ENCODE measurements at places on chromosomes 1 and 21. TPM values are rescaled to one million over a fixed set of nuclear protein-coding genes. Genes with fewer than 3 reads are reported as not detected.

Gene NEK2
- 1.9 TPM for total RNA-seq

Gene FAM177B
- total RNA-seq = not detected

Gene ETV3L
- not detected for total RNA-seq

Gene GBP5
- 1.3 TPM for total RNA-seq

Gene SLC44A3
- total RNA-seq = 1.2 TPM

Gene ERG
- total RNA-seq = 4.1 TPM

Gene FCGR1A
- 0.55 TPM for total RNA-seq

Gene CHI3L1
- not detected for total RNA-seq

Gene HUNK
- 1.9 TPM for total RNA-seq

Gene HYI
- total RNA-seq = 65.8 TPM

DNA sequence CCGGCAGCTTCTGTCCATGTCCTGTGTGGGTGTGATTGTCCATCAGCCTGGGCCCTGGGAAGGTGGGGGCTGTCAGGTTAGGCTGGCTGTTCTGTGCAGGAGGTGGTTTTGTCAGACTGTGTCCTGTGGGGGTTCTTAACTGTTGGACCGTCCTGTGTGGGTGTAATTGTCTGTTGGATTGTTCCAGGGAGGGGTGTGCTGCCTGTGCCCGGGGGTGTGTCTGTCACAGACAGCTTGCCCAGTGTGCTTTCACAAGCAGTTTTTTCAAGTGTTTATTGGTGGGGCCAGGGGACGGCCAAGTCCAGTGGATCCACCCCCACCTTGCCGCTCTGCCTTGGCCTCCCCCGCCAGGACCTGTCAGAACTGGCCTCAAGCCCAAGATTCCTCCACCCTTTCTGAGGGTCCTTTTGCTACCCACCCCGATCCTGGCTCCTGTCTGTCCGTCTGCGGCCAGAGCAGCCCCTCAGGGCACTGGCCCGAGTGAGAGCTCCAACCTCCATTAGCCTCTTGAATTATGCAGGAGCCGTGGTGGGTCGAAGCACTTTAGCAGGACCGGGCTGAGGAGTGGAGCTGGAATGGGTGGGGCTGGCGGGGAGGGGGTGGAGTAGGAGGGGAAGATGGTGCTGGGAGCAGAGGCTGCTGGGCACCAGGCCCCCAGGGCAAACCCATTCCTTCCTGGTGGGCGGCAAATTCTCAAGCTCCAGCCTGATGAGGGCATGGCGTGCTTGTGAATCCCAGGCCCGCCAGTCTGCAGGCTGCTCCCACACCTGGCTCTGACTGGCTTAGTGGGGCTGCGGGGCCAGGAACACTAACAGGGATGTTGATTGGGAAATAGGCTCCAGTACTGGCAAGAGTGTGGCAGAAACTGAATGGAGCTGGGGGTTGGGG is 47.2 kb downstream of the PTPRF start:
- H3K4me3 ChIP-seq = no peak overlapping the region
- no peaks in the 10 kb centered on the region for H3K4me1 ChIP-seq
- H3K27ac ChIP-seq = no peak overlapping the region
- H3K27me3 ChIP-seq = no peaks in the 10 kb centered on the region
- H3K36me3 ChIP-seq = peaks cover 11% of the 10 kb centered on the region

DNA sequence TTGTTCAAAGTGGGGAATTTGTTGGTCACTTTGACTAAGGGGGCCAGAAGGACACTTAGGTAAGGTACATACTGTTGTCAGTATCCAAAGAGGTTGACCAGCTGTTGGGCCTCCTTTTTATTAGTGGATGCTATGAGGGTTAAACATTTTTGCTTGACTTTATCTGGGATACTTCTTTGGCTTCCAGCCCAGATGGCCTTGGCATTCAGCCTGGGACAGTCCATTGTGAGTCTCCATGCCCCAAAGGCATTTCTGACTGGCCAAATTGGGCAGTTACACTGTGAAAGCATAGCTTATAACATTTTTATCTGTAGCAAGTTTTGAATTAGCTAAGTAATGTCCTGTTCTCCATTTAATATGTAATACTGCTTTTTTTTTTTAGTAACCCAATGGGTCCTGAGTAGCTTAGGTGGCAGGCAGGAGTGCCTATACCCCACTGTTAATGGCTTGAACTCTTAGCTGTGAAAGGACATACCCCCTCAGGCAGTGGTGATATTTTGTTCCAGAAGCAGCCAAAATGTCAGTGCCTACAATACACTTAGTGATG is 35.4 kb upstream of the CD1D start:
- peak overlapping the region; percentile 45 for H3K27ac ChIP-seq
- peaks cover 23% of the 10 kb centered on the region for H3K4me1 ChIP-seq
- DNase-seq = no peak
- no peaks in the 10 kb centered on the region for H3K36me3 ChIP-seq
- no peaks in the 10 kb centered on the region for H3K27me3 ChIP-seq
- no peak overlapping the region for H3K4me3 ChIP-seq

GRCh38 chr1:51569284-51570062 is 47.4 kb upstream of the OSBPL9 start:
- no peak for DNase-seq
- H3K4me3 ChIP-seq = no peak overlapping the region
- no peaks in the 10 kb centered on the region for H3K27me3 ChIP-seq
- peaks cover 18% of the 10 kb centered on the region for H3K4me1 ChIP-seq
- no peaks in the 10 kb centered on the region for H3K36me3 ChIP-seq

GRCh38 chr1:154220970-154221277 is 169 bp downstream of the UBAP2L start:
- peak overlapping the region; percentile 99 for H3K27ac ChIP-seq
- peak overlapping the region; percentile 82 for H3K4me3 ChIP-seq
- peaks cover 59% of the 10 kb centered on the region for H3K4me1 ChIP-seq
- no peak for DNase-seq
- peaks cover 38% of the 10 kb centered on the region for H3K36me3 ChIP-seq

DNA sequence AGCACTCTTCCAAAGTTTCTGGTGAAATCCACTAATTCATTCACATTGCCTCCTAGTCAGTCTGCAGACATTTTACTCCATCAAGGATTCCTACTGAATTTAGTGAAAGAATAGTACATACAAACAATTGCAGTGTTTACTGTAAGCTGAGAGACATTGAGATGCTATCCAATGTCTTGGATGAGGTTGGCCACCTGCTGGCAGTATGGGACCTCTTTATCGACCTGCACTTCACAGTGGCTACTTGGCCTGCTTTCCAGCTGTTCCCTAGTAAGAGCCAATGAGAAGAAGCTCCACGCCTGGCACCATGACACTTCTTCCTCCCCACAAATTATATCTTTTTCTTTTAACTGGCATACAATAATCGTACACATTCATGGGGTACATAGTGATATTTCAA is 51.5 kb upstream of the LRIF1 start:
- H3K27me3 ChIP-seq = no peaks in the 10 kb centered on the region
- no peak for DNase-seq
- no peaks in the 10 kb centered on the region for H3K36me3 ChIP-seq
- H3K4me1 ChIP-seq = no peaks in the 10 kb centered on the region
- no peak overlapping the region for H3K27ac ChIP-seq

GRCh38 chr1:87743256-87743655 is 414.6 kb downstream of the LMO4 start:
- H3K36me3 ChIP-seq = no peaks in the 10 kb centered on the region
- no peak for DNase-seq
- no peak overlapping the region for H3K27ac ChIP-seq
- no peaks in the 10 kb centered on the region for H3K27me3 ChIP-seq
- H3K4me1 ChIP-seq = peaks cover 36% of the 10 kb centered on the region
- no peak overlapping the region for H3K4me3 ChIP-seq

DNA sequence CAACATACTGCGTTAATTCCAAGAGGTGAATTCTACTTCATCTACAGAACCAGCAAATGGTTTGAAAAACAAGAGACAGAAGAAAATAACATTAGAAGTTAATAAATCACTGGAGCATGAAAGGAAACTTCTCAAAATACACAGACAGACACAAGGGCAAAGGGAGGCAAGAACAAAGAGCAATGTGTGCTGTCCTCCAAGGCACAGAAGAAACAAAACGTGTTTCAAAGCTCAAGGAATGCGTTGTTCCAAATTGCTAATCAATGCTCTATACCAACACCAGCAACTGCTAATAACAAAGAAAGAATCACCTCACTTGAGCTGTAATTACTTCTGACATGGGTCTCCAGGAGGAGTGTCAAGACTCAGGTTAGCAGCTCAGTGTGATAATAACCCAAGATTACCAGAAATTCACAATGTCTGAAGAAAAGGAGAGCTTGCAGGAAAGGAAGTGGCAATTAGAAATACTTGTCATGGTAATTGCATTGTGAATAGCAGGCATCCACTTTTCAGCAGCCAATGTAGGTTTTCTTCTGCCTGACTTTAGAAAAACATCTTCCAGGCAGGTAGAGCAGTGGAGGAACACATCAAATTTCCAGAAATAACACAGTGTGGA is 175.4 kb downstream of the SEC16B start:
- DNase-seq = no peak
- no peaks in the 10 kb centered on the region for H3K36me3 ChIP-seq

GRCh38 chr1:38046333-38046883 is at the start of gene POU3F1:
Gene POU3F1, minus strand, starts transcription at chr1:38046793. Its CDS starts 50 bp downstream, at chr1:38046743.
- DNase-seq = no peak
- H3K4me3 ChIP-seq = peak within 1 kb of the TSS; percentile 61
- no peaks in the 10 kb centered on the region for H3K36me3 ChIP-seq

- H3K4me3 ChIP-seq = no peak overlapping the region
- no peak for DNase-seq
- H3K4me1 ChIP-seq = no peaks in the 10 kb centered on the region
- no peak overlapping the region for H3K27ac ChIP-seq
- H3K36me3 ChIP-seq = no peaks in the 10 kb centered on the region
Observed at GRCh38 chr1:41588334-41588875, 103.9 kb upstream of the EDN2 start.

GRCh38 chr1:52707927-52708655 is 9.9 kb upstream of the COA7 start:
- H3K27ac ChIP-seq = peak overlapping the region; percentile 57
- no peak overlapping the region for H3K4me3 ChIP-seq
- no peaks in the 10 kb centered on the region for H3K36me3 ChIP-seq
- H3K27me3 ChIP-seq = no peaks in the 10 kb centered on the region
- no peak for DNase-seq

- H3K36me3 ChIP-seq = no peaks in the 10 kb centered on the region
- no peak for DNase-seq
- H3K4me3 ChIP-seq = no peak overlapping the region
Observed at GRCh38 chr21:38610623-38611251, 112.5 kb upstream of the ERG start.

DNA sequence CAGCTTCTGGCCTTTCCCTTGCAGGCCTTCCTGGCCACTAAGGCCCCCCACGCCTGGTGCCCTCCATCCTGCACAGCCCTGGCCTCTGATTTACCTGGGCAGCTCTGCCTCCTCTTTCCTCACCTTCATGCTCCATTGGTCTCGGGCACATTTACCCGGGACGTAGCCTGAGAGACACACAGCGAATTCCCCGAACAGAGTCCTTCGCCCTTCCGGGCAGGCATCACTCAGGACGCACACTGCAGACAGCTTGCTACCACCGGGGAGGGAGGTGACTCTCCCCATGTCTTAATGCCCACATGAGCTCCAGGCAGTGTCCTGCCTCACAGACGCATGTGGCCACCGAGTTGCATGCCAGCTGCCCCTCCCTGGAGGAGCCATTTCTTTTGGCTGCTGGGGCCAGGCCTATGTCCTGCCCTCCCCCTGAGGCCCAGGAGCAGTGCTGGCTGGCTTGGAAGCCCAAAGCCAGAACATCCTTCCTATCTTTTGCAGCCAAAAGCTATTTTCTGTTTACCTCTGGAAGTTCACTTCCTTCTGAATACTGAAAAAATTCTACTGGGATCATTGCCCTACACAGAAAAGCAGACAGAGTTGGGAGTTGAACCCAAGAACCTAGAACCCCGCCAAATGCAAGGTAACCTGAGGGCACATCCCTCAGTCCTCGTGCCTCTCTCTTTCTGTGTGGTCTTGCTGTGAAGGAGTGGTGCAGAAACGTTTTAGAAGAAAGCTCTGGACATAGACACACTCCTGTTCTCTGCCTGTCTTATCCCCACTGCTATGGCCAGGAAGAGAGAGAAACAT is 209.5 kb downstream of the TOMM20 start:
- H3K4me1 ChIP-seq = no peaks in the 10 kb centered on the region
- no peaks in the 10 kb centered on the region for H3K27me3 ChIP-seq
- H3K27ac ChIP-seq = peak overlapping the region; percentile 75
- DNase-seq = peak; percentile 87
- H3K36me3 ChIP-seq = no peaks in the 10 kb centered on the region

DNA sequence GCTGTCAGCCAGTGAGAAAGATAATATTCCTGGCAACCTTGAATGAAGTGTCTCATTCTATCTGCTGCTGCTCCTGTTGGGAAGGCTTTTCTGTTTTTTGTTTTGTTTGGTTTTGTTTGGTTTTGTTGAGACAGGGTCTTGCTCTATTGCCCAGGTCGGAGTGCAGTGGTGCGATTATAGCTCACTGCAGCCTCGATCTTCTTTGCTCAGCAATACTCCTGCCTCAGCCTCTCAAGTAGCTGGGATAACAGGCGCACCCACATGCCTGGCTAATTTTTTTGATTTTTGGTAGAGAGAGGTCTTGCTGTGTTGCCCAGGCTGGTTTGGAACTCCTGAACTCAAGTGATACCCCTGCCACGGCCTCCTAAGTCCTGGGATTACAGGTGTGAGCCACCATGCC is 37.6 kb downstream of the BTG3 start:
- H3K4me1 ChIP-seq = no peaks in the 10 kb centered on the region
- DNase-seq = no peak
- no peaks in the 10 kb centered on the region for H3K36me3 ChIP-seq
- no peak overlapping the region for H3K4me3 ChIP-seq

GRCh38 chr1:232372431-232372830 is 257.5 kb downstream of the SIPA1L2 start:
- no peak overlapping the region for H3K27ac ChIP-seq
- peaks cover 10% of the 10 kb centered on the region for H3K4me1 ChIP-seq
- no peaks in the 10 kb centered on the region for H3K36me3 ChIP-seq
- no peaks in the 10 kb centered on the region for H3K27me3 ChIP-seq
- no peak for DNase-seq

GRCh38 chr1:1234180-1234808 is 2.3 kb downstream of the B3GALT6 start:
- DNase-seq = no peak
- H3K4me3 ChIP-seq = no peak overlapping the region
- no peaks in the 10 kb centered on the region for H3K4me1 ChIP-seq

DNA sequence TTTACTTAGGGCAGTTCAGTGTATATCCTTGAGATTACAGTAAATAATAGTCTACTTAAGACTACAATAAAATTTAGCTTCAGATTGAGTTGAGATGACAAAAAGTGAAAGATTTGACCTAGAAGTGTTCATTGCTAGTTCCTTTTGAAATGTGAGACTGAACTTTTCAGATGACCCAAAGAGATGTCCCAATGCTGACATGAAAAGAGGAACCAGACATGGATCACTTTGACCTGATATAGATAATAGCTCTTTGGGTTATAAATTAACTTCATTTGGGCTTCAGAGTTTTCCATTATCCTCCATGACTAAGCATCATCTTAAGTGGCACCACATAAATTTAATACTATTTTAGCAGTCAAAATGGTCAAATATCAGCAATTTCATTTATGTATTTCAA is 25.7 kb upstream of the OR10J5 start:
- no peaks in the 10 kb centered on the region for H3K4me1 ChIP-seq
- H3K4me3 ChIP-seq = no peak overlapping the region
- DNase-seq = no peak
- H3K36me3 ChIP-seq = no peaks in the 10 kb centered on the region
- no peaks in the 10 kb centered on the region for H3K27me3 ChIP-seq
- no peak overlapping the region for H3K27ac ChIP-seq

Measured in sigmoid colon (tissue), 7 donors.